ENCODE measurements at places on chromosomes 7 and 10.

GRCh38 chr7:99782012-99782953, 1.7 kb downstream of the CYP3A4 start:
- DNase-seq = no peak

DNA sequence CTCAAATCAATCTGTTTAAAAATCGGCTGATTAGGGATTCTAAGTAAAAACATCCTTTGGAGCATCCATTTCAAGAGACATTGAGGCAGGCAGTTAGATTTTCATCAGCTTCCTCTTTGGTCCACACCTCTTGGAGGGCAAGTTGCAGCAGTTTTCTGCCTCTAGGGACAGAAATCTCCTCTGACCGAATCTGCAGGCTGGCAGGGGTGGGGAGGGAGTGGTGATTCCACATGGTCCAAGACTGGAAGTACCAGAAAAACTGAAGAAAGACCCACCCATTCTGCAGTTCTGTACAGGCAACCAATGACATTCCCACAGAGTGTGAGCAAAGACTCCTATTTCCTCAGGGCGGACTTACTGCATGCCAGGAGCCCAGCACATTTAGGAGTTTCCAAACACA, 29.0 kb downstream of the FGFBP3 start:
- no peak for DNase-seq

DNA sequence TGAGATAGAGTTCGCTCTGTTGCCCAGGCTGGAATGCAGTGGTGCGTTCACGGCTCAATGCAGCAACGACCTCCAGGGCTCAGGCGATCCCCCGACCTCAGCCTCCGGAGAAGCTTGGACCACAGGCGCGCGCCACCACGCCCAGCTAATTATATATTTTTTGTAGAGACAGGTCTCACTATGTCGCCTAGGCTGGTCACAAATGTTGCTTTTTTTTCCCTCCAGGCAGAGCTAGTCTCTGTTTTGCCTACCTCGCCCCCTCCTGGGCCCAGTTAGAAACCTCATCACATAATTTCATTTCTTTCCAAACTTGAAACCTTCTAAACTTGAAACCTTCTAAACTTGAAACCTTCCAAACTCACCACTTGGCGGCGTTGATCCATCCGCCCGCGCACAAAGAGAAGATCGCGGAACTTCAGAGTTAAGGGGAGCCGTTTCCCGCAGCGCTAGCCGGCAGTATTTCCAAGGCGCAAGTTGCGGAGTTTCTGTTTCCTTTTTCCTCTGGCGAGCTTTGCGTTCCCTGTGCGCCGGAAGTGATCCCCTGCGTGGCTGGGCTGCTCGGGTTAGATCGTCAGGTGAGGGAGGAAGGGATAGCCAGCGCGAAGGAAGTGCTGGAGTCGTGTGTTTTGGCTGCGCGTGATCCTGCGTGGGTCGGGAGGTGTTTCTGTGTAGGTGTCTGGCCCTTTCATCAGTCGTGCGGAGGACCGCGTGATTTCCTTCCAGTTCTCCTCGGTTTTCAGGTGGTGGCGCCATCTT, at the start of gene SSBP1:
Gene SSBP1, plus strand, starts transcription at position 523 of the 756 bp plus-strand sequence. CDS start 809 bp downstream, outside the sequence.
- DNase-seq = peak; percentile 93

DNA sequence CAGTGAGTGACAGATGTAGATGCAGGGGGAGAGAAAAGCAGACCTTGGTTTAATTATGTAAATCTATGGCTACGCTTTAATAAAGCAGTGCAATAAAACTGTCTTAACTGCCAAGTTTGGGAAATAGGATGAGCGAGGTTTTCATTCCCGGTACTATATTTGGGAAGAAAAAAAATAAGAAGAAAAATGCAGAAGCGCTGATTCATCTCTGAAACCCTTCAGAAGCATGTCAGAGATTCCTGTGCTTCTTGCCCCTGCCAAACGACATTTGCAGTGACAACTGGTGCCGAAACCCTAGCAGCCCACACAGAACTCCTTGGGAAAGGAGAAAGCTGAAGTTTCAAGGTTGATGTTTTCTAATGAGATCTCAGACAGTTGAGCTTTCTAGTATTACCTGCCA, 380.7 kb downstream of the REEP3 start:
- DNase-seq = no peak

- no peak for DNase-seq
These were observed 27.4 kb downstream of the LRRC4 start for GRCh38 chr7:128003787-128004186.

- DNase-seq = no peak
These were observed 35.8 kb upstream of the SDHAF3 start for GRCh38 chr7:97081521-97082300.

DNA sequence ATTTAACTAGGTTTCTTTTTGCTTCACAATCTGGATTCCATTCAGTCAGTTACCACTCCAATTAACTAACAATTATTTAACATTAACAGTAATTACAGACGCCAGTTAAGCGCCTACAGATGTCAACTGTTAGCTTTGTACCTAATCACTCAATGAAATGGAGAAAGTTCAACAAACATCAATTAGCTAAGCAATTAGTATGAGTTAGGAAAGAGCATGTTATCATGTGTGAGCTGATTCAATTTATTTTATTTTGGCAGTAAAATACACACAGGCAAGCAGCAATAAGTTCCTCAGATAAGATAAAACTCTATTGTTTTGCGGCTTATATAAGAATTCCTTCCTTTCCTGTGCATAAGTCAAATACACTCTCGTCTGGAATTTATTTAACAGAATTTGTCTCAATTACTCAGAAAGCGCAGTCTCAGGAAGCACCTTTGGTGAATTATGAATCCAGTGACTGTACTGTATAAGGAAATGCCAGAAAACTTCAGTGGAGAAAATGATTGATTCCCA, 427.1 kb upstream of the GALNT17 start:
- DNase-seq = no peak

DNA sequence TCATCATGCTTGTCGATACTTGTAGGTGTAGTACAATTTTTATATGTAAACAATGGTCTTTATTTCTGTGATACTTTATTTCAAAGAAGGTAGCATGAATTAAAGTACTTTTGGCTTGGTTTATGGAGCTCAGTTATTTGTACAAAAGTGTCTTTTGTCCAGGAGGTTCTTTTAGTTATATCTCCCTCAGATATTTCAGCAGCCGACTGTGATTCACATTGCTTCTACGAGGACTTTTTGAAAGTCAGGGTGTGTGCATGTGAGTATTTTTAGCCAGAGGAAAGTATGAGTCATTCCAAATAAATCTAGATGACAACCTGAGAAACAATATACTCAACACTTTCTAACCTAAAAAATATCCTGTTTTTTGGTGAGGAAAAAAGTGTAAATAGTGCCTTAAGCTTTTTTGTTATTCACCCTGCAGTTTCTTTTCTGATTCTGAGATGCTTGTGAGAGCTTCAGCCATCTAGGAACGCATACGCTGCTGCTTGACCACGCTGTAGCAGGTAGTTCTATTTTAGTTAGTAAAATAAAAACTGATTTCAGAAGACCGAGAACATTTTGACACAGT, 595 bp upstream of the SUN1 start:
- no peak for DNase-seq
